Tibial nerve (tissue), 4 donors: ENCODE measurements at places on chromosomes 1 and 21. TPM values are rescaled to one million over a fixed set of nuclear protein-coding genes. Genes with fewer than 3 reads are reported as not detected.
A peak's percentile ranks its signal among the peaks of the same experiment; 100 is the strongest.

DNA sequence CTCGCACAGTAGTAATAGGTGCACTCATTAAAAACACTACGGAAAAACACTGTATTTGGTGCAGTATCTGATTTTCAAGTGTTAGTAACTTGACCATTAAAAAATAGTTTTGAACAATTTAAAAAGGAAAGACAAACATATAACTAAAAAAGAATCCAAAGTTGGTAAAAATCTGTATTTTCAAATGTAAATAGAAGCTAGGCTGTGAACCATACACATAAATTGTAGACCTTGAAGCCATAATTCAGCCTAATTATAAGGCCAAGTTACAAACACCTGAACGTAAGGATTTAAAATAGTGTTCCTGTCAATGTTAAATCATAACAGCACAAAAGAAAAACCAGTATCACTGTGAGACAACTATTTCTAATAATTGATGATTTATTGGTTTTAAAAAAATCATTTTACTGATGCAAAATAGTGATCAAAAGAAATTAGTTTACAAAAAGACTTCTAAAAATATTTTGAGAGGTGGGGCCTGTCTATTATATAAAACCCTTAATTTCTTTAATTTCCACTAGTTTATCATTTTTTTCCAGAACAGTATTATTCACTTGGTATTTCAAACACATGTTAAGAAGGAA, 4.5 kb downstream of the IRF2BP2 start:
- DNase-seq, result no peak
- H3K4me1 ChIP-seq, result peaks cover 15% of the 10 kb centered on the region
- peak overlapping the region; percentile 87 for H3K4me3 ChIP-seq
- peak overlapping the region; percentile 98 for H3K27ac ChIP-seq
- no peaks in the 10 kb centered on the region for H3K36me3 ChIP-seq

DNA sequence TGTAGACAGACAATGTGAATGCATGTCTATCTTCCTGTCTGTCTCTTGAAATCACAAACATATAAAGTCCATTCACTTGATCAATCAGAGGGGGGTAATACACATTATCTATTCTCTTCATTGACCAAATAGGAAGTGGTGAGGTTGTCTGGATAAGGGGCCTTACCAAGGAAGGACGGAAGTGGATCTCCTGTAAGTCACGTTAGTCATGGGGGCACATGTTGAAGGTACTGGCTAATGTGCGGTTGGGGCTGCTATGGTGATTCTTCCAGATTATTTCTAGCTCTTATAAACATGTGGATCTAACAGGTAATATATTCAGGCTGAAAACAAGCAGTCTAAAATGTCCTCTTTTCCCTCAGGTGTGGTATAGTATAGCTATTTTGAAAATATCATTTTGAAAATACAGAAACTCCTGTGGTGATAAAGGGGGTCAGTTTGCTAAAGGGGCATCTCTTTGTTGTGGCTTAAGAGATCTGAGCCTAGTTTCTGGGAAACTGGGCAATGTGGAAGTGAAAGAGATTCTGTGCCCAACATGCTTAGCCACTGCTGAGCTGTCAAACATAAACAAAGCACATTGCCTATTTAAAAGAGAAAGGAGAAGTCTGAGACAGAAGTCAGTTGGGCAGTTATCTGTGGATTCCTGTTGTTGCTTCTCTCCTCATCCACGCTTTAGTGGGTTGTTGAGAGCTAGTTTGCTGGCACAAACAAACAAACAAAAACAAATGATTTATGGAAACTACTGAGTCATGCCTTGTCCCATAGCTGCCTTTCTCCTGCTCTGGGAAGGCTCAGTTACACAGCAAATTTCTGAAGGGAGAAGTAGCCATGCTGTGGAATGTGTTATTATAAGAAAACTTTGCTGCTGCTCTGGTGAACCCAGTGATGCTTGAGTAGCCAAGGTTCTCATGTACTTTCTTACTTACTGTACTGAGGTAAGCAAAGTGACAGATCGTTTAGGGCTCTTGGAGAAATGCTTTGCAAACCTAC, 166.9 kb downstream of the HLX start:
- no peaks in the 10 kb centered on the region for H3K4me1 ChIP-seq
- DNase-seq, result no peak
- no peaks in the 10 kb centered on the region for H3K36me3 ChIP-seq
- no peaks in the 10 kb centered on the region for H3K27me3 ChIP-seq

The THEM5 gene
- not detected for total RNA-seq

DNA sequence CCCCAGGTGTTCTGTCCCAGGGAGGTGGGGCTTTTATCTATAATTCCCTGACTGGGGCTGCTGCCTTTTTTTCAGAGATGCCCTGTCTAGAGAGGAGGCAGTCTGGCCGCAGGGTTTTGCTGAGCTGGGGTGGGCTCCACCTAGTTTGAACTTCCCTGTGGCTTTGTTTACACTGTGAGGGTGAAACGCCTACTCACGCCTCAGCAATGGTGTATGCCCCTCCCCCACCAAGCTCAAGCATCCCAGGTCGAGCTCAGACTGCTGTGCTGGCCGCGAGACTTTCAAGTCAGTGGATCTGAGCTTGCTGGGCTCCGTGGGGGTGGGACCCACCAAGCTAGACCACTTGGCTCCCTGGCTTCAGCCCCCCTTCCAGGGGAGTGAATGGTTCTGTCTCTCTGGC, 124.3 kb downstream of the CENPF start:
- H3K27me3 ChIP-seq, result no peaks in the 10 kb centered on the region
- no peaks in the 10 kb centered on the region for H3K4me1 ChIP-seq
- no peak overlapping the region for H3K27ac ChIP-seq
- no peak for DNase-seq
- no peak overlapping the region for H3K4me3 ChIP-seq
- no peaks in the 10 kb centered on the region for H3K36me3 ChIP-seq
